ENCODE measurements at places on chromosomes 2 and 18.

- DNase-seq: no peak
Observed at GRCh38 chr2:178679891-178680290, 127.3 kb downstream of the TTN start.

GRCh38 chr2:168490015-168490874, 34.2 kb downstream of the CERS6 start:
- DNase-seq: no peak

GRCh38 chr2:172856606-172857005, 121.0 kb downstream of the RAPGEF4 start:
- DNase-seq: no peak

DNA sequence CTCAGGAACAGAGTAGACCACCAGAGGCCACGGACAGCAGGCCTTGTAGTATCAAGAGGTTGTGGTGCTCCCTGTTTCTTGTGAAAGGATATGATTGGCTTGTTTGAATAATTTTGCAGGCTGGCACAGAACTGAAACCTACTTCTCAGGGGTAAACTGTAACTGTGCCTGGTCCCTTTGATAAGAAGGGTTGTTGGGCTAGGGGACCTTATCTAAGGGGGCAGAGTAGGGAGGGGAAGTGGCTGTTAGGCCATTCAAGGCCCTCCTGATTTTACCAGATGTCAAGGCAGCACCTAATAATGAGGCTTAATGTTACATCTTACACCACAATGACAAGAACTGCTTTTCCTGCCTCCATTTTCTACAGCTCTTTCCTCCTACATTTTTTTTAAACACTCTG, 45.6 kb downstream of the GPR39 start:
- no peak for DNase-seq

DNA sequence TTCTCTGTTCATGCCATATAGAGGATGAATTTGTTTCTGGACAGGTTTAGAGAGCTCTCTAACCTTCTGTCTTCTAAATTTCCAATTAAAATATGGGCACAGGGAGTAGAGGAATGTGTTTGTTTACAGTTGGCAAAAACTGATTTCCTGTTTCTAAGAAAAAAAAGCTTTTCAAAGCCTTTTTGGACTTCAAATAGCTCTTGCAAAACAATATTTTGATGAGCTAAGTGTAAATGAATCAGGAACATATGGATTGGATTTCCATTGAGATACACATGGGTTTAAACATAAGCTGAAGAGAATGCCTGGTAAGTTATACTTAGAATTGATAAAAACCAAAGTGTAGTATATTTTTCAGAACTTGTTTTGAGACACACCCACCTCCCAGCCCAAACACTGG, 677.5 kb downstream of the NYAP2 start:
- DNase-seq: no peak

- DNase-seq: no peak
Observed at GRCh38 chr2:240503848-240504247, 53.9 kb downstream of the ANKMY1 start.

DNA sequence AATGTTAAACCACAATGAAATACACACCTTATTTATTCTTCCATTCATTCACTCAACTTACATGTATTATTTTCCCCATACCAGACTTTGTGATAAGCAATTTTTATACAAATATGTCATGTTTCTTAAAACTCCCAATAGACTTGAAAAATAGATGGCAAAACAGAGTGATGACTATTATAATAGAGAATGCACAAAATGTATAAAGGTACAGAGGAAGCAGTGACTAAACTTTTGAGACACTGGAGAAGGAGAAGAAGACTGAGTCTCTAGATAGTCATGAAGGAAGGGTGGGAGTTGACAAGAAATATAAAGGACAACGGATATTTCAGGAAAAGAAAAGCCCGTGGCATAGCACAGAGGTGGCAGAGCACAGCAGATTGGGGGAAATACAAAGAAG, 198.1 kb upstream of the SLC39A10 start:
- DNase-seq: no peak

DNA sequence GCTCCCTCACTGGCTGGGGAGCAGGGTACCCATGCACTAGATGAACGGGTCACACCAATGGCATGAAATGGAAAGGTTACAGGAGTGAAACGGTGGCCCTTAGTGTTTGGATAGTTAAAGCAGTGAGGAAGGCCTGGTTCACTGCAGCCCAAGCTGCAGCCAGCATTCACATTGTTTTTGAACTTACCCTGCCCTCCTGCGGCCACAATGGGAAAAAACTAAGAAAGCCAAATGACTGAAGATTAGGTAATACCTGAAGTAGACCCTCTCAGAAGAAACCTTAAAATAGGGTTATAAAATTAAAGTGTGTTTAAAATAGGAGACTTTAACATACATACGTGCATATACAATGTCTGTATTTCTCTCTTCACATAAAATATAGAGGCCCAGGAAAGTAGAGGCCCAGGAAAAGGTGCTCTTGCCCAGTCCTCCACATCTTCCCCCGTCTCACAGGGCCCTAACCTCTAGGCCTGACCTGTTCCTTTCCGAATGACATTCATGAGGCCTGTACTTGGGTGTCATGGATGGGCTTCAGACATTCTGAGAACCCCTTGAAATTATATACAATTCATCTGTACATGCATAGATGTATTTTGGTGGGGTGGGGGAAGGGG, 33.3 kb downstream of the DOK1 start:
- DNase-seq: peak; percentile 69

DNA sequence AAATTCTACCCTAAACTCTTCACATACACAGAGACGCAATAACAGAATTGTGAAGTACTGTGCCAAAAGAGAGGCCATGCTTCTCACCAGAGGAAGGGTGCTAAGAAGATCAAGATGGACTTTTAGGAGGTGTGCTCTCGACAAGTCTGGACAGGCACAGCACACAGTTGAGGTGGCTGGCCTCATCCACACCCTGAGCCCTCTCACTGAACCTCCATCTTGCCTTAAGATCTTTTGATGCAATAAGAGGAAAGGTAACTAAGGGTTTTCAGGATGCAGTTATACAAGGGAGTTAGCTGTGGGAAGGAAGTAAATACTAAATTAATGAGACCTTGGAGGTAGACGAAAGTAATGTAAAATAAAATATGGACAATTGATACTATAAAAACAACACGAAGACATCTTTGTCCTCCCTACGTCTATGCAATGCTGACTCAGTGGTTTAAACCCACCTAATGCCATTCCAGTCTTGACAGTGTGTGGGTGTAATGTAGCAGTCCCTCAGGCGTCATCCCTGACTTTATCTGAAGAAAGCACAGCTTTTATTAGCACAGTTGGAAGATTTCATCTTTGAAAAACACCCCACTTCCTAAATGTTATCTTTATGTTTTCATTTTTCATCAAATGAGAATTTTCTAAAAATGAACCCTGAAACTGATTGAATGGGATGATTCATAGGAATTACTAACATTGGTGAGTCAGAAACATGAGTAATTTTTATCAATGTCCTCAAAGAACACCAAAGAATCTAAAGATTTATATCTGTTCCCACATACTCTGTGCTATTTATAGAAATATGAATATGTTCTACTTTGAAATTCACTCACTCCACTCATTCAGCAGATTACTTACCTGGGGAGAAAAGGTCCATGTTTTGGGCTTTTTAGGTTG, 34.0 kb upstream of the MALL start:
- DNase-seq: peak; percentile 7

DNA sequence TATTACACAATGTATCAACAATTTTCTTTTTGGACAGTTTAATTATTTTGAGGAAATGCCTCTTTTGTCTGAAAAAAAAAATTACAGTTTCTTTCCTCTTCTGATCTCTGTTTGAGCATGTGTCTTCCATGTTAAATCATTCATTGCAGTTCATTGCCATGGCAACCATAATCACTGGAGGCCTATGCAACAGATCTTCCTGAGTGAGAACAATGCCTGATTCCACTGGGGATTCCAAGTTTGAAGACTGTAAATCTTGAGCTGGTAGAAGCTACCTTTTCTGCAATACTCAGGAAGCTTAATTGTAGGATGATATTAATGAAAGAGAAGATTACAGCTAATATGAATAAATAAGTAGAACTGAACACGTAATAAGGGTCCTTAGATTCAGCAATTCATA, 721.4 kb upstream of the CNTNAP5 start:
- DNase-seq: no peak

DNA sequence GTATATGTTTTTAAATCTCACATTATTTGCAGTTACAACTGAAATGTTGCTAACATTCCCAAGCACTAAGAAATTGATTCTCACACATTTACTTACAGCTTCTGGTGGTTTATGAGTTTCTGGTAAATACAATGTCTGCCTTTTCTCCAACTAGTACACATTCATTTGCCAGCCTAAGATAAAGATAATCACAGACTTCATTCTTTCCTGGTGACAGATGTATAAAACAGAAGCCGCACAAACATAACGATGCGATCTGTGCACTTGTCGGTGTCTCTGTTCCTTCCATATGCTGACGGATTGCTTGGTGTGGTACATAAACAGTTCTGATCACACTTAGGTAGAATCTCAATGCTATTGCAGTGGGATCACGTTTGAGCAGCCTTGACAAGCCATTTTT, 100.4 kb upstream of the DDX18 start:
- DNase-seq: no peak

- DNase-seq: no peak
Observed at GRCh38 chr2:59391896-59392295, 1150.8 kb upstream of the FANCL start.

DNA sequence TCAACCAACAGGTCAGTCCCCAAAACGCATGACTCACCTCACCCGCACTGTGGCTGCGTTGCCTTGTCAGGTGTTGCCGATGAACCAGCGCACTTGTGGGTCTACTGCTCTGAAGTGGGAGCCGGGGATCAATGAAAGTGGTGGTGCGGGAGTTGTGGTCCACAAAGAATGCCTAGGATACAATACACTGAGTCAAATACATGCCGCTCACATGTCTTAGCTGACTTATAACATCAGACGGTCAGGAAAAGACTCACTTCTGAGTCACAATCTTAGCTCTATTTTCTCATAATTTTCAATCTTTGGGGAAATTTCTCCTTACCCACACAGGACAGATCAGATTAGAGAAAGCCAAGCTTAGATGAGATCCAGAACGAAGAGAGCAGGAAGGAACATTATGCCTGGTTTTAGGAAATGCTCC, 107.1 kb upstream of the STK17B start:
- DNase-seq: no peak

DNA sequence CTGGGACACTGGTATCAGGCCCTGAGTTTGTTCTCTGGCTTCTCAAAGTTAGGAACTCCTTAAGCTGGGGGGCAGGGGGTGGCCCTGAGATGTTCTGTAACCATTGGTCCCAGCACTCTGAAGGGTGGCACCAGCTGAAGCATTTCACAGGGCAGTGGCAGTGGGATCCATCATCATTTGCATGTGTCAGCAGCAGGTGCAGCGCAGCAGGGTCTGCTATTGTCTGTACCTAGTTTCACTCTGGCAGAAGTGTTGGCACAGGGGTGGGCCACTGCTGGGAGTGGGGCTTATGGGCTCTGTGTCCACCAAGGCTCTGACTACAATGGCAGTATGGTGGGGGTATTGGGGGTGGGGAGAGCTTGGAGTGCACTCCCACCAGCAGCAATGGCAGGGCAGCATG, 460.4 kb upstream of the ZNF804A start:
- no peak for DNase-seq

DNA sequence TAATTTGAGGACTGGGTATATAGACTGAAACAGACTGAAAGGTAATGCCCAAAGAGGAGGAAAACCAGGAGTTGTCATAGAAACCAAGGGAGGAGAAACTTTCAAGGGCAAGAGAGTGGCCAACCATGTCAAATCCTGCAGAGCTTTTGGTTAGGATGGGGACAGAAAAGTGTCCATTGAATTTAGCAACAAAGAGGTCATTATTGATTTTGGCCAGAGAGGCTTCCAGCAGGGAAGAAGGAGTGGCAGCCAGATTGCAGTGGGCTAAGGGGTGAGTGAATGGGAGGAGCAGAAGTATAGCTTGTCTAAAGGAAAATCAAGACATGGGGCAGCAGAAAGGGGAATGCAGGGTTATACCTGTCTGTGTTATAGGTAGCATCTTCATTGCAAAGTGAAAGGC, 194.0 kb downstream of the CAMKMT start:
- DNase-seq: no peak

GRCh38 chr2:80374105-80374504, 69.6 kb upstream of the LRRTM1 start:
- DNase-seq: no peak

GRCh38 chr2:10773821-10774341, 38.7 kb downstream of the PDIA6 start:
- peak; percentile 24 for DNase-seq

DNA sequence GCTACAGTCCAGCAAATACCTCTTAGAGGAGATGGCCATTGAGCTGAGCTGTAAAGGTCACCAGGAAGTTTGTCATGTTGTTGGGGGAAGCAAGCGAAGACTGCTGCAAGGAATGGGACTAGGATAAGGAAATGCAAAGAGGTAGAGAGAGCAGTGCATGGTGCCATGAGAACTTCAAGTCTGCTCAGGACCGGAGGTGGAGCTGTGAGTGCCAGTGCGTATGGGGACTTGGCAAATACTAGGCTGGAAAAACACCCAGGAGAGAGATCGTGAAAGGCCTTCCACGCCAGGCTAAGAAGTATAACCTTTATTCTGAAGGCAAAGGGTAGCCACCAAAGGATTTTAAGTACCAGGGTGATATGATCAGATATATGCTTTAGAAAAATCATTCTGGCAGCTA, 71.3 kb downstream of the MEIS1 start:
- DNase-seq: no peak

- DNase-seq: no peak
Observed at GRCh38 chr2:62147610-62148301, 48.2 kb upstream of the B3GNT2 start.

- no peak for DNase-seq
Observed at GRCh38 chr2:207077266-207077665, 88.5 kb downstream of the KLF7 start.

DNA sequence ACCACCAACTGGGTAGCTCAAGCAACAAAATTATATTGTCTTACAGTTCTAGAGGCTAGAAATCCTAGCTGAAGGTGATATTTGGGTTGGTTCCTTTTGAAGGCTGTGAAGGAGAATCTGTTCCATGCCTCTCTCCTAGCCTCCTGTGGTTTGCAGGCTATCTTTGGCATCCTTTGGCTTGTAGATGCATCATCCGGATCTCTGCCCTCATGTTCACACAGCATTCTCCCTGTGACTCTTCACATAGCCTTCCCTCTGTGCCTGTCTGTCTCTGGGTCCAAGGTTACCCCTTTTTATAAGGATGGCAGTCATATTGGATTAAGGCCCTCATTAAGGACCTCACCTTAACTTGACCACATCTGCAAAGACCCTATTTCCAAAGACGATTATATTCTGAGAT, 78.6 kb upstream of the MAP3K20 start:
- no peak for DNase-seq

- DNase-seq: no peak
Observed at GRCh38 chr2:43255296-43255910, 29.0 kb upstream of the ZFP36L2 start.

DNA sequence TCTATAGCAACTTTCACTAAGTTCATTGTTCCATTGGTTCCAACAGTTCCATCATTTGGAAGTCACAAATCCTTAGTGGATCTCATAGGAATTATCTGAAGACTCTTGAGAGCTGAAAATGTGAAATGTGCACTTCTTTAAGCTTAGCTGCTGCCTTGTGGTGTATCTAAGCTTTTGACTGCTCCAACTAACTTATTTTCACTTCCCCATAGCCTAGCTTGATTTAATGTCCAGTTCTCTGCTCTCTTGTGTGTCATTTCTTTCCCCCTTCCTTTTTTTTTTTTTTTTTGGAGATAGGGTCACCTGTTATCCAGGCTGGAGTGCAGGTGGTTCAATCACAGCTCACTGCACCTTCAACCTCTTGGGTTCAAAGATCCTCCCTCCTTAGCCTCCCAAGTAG, 34.9 kb upstream of the CD302 start:
- DNase-seq: no peak

- no peak for DNase-seq
Observed at GRCh38 chr18:49486606-49486952, 455 bp downstream of the C18orf32 start.
